Activated naive CD4-positive, alpha-beta T cell treated with anti-CD3 and anti-CD28 coated beads, Interleukin-2, amount 50 U/mL, for 16 hours (primary cell): ENCODE measurements at places on chromosomes 6 and 20.

GRCh38 chr6:10580570-10580969 lies 59.4 kb downstream of the GCNT2 start:
- no peak for DNase-seq

DNA sequence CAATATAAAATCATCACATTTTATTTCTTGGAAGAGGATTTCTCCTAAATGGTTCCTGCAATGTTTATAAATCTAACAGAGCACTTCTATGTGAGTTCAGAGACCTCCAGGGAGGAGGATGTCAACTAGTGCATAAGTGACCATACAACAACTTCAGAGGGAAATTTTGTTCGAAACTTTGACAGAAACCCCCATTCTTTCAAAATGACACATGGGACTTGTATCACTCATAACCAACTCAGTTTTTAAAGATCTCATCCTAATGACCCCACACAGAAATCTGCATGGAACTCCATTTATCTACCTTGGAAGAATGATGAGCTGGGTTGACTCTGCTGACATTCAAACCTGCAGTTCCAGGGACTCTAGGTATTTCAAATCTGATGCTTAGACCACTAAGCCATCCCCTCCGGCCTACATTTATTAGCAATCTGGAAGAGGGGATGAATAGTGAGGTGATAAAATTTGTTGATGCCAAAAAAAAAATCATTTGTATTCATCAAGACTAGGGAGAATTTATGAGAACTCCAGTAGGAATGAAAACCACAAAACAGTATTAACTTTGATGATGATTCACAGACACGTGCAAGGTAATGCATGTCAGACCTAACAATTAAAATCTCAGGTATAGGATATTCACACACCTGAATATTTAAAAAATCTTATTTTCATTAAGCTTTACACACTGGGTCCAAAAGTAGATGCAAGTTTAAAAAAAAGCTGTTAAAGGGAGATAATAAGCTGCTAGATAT lies 153.0 kb downstream of the REV3L start:
- DNase-seq: no peak

GRCh38 chr6:168468045-168468444 lies 27.1 kb downstream of the SMOC2 start:
- DNase-seq: no peak

DNA sequence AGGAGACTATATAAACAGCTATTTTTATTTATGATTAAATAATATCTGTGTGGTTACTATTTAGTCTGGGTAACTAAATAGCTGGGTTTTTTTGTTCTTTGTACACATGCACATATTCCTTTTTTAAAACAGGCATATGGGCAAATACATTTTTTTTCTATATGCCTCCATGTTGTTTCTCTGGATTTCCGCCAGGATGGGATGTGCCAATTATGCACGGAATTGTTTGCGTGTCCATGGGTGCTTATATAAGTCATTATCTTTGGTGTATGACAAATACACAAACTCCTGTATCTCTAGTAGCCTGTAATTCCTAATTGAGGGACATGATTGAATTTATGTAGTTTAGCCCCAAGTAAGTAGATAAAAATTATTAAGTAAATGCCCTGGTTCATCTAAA lies 226.9 kb downstream of the BCKDHB start:
- DNase-seq: no peak

DNA sequence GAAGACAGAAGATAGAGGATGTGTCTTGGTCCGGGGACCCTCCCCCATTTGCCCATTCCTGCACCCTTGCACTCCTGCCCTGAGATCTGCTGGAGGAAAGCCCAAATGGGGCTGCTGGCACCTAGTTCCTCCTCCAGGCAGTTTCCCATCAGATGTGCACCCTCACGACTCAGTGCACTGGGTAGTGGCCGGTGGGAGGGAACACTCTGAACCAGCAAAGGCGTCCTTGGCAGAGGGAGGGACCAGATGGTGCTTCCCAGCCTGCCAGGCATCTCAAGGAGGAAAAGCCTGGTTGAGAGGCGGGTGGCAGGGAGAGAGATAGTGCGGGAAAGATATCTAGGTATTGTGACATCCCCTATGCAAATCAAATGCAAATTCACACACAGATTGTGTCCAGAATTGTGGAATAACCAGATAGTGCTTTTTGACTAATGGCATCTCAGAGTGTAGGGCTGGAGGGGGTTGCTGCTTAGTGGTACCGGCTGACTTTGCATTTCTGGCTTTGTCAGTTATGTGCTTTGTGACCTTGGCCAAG lies 19.5 kb downstream of the TMEM151B start:
- no peak for DNase-seq

DNA sequence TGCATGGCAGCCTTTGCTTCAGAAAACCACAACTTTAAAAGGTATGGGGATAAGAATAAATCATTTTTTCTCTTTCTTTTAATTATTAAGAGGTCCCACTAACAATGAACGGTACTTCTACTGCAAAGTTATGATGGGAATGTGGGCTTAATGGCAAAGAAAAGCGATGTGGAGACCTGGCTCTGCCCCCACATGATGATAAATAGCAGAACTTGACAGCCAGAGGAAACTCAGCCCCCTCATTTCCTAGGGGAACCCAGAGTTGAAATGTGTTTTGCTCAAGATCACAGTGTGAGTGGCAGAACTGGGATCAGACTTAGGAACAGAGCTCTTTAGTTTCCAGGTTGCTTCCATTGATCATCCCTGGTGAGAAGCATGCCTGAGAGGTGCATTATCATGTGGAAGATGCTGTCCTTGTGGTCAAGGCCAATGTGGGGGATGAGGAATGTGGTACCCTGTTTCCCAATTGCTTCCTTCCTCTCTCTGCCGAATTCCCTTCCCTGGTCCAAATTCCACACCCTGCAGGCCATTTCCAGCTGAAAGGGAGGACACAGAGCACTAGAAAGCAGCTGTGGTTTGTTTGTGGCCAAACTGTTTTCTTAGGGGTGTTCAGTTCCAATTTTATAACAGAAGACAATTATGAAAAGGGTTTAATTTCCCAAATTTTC lies 66.0 kb downstream of the BACH2 start:
- DNase-seq: no peak

DNA sequence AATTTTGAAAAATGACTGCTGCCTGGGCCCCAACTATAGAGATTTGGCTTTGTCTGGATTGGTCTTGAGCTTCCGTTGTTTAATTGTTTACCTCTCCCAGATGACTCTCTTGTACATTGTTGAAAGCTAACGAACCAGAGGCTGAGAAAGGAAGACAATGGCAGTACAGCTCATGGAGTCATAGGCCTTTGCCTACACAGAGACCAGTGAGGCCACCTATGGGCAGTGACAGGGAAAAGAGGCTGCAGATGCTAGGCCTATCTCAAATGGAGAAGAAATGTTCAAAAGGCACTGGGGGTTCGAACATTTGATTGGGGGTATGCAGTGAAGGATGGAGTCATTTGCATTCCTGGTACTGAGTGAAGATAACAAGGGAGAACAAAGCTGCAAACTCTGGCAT lies 29.1 kb downstream of the OPN5 start:
- no peak for DNase-seq

DNA sequence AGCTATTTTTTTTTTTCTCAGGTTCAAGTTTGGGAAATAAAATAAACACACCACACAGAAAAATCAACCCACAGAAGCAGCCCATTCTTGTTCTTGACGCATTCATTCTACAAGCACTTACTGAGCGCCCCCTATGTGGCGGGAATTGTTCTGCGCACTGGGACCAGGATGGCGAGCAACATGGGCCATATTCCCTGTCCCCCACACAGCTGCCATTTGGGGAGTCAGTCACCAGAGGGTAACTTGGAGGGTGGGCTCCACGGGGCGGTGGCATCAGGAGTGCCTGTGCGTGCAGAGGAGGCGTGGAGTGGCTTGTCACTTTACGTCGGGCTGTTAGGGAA lies 185.0 kb upstream of the PDE10A start:
- DNase-seq: no peak

DNA sequence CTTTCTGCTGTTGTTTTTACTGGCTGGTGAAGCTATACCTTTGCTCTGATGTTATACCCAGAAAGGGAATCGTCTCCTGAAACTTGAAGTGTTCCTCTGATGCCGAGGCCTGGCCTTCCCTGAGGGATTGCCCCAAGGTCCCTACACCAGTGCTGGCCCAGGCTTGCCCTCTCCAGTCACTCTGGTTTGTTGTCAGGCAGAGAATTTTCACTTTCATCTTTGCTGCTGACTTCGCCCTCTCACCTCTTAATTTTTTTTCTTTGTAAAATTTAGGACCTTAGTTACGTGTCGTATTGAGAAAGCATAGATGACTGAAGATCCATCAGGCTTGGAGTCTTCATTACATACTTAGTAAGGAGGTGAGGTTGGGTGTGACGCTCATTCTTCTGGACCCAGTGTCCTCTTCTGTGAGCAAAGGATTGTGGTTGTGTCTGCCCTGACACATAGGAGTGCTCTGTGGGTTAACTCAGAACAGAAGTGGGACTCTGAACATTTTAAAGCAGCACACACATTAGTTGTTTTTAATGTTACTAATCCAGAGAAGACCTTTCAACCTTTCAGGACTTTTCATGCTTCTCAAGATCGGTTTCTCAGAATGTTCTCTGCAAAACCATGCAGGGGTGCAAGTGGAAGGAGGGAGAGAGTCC lies 45.4 kb downstream of the TULP4 start:
- DNase-seq: no peak

- DNase-seq: no peak
These were observed 455.3 kb downstream of the EPM2A start for GRCh38 chr6:145279993-145280392.

DNA sequence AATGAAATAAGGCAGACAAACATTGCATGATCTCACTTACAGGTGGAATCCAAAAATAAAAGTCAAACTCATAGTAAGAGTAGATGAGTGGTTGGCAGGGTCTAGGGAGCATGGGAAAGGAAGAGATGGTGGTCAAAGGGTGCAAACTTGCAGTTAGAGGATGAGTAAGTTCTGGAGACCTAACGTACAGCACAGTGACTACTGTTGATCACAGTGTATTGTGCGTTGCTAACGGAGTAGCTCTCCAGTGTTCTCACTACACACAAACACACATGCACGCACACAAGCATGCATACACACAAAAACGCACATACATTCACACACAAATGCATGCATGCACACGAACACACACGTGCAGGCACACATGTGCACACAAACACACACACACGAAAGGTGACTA lies 54.9 kb downstream of the LY86 start:
- no peak for DNase-seq

DNA sequence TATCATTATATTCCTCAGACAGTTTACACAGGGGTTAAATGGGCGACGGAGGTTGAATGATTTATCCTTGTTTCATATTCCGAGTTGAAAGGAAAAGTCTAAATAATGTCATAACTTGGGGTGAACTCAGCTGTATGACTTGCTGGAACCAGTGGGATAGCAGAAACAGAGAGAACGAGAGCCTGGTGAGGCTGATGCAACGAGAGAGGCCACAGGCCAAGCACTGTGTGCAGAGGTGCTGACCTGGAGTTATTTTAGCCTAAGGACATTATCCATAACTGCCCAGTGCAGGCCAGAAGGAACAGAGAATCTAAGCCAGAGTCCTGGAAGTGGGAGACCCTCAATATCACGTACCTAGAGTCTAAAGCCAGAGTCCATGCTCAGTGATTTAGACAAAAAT lies 394.9 kb downstream of the MAFB start:
- DNase-seq: no peak

DNA sequence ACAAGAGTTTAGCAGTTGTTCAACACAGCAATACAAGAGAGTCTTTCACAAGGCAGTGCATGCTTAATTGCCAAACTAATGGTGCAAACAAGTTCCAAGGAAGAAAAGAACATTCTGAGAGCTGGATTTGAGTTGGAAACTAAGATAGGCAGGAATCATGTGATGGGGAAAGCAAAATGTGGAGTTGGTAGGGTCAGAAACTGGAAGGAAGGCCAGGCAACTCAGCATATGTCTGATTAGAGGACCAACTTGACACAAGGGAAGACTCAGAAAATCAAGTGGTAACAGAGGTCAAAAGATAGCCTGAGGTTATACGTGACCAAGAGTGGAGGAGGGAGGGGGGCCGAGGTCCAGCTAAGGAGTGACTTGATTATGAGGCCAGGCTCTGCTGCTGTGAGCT lies 117.3 kb downstream of the SMLR1 start:
- DNase-seq: no peak

DNA sequence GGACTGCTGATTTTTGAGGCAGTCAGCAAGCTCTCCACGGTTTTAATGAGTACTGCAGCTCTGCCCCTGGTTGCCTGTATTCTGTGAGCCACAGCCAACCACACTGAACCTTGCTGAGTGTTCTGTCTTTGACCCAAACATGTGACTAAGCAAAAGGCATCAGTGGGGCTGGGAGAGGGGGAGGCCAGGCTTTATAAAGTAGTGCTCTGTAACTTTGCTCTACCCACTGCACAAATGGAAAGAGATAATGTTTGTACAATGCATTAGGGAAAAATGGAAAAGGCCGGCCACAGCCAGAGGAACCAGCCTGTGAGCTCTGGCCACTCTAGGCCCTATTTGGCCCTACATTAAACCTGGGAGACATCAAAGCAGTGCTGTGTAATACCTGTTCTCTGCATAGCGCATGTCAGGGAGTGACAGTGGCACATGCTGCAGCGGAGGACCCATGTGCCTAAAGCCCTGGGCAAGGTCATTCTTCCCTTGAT lies 22.0 kb downstream of the KLHL31 start:
- no peak for DNase-seq

- DNase-seq: peak; percentile 28
These were observed 64.3 kb downstream of the MRPL14 start for GRCh38 chr6:44062771-44063560.

- no peak for DNase-seq
These were observed 144.2 kb downstream of the JARID2 start for GRCh38 chr6:15389765-15390723.
